NCI-H446 (cell line): ENCODE measurements at places on chromosomes 1 and 21.

DNA sequence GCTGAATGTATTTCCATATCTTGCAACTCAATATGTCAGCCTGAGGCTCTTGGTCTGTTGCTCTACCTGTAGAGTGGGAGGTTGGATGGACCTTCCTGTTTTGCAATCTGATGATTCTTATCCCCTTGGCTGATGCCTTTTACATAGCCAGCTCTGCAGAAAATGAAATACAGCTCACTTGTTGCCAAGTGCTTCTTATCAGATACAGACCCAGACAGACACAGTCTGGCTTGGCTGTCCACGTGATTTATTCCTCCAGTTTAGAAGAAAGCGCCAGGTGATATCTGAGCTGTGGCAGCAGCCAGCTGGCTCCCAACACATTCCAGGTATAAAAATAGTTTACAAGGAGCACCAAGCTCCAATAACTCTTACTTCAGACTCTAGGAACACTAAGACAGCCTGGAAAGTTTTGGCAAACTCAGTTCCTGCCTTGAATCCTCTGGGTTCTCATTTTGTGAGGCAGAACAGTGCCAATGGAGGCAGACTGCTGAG, 479.2 kb upstream of the USP24 start:
- DNase-seq, result no peak

DNA sequence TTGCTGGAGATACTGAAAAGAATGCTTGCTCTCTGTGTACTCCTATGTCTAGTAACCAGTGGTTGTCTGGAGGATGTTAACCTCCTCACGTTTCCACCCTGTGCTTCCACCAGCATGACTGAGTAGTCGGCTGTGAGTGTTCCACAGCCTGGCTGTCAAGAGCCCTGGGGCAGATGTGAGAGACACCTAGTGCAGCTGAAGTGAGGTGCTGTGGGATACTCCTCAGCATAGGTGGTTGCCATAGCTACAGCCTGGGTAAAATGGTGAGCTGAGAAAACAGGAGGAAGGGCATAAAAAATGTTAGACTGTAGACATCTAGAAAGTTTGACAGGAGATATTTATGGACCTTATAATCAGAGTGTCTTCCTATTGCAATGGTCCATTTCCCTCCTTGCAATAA, 15.8 kb downstream of the IVL start:
- DNase-seq, result no peak

DNA sequence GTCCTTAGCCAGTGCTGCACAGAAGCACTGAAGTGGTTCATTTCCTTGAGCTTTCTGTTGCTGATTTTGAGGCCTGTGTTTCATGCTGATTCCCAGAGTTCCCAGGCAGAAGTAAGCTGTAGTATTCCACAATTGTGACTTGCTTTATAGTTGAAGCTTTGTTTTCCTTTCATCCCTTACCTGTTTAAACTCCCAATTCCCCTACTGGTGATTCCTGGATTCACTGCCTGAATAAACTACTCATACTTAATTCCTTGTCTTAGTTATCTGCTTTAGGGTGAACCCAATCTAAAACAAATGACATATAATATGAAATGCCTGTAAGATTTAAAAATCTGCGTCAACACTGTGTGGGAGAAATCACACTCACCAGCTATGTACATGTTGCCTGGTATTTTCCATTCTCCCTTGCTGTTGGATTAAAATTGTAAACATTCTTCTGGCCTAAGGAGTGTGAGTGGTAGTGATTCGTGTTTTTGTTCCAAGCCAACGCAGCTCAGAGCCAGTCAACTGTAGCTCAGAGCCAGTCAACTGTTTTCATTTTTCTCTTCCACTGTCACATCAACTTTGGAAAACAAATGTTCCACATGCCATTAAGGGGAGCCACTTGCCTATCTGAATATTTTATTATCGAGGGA, 879.4 kb downstream of the MRPL39 start:
- no peak for DNase-seq

- no peak for DNase-seq
Measured at GRCh38 chr1:84584126-84584525, 9.9 kb upstream of the CTBS start.

DNA sequence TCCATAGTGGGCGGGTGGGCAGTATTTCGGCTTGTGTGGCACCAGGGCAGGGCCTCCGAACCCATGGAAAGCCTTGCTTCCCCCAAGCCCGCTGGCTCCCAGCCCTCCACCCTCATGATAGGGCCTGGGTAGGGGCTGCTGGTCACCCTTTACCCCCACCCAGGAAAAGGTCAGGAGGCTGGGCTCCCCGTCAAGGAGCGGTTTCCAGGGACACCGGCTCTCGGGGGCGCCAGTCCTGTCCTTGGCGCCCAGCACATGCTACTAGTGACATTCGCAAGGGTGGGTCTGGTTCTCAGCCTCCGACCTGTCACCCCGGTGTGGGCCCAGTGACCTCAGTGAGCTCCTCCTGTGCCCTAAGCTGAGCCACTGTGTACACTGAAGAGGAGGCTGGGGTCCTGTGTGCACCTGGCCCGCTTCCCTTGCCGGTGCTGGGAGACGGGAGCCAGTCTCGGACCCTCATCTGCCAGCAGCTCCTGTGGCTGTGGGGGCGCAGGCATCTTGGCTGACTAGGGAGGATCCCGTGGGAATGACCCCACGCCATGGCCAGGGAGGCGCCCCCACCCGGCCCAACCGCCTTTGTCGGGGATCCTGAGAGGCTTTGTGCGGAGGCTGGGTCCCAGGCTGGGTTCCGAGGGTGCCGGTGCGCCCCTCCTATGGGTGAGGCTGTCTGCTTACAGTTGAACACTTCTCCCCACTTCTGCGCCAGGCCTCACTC, 54.6 kb downstream of the SKI start:
- no peak for DNase-seq

- DNase-seq, result no peak
Measured at GRCh38 chr1:227470688-227471087, 92.7 kb upstream of the ZNF678 start.

DNA sequence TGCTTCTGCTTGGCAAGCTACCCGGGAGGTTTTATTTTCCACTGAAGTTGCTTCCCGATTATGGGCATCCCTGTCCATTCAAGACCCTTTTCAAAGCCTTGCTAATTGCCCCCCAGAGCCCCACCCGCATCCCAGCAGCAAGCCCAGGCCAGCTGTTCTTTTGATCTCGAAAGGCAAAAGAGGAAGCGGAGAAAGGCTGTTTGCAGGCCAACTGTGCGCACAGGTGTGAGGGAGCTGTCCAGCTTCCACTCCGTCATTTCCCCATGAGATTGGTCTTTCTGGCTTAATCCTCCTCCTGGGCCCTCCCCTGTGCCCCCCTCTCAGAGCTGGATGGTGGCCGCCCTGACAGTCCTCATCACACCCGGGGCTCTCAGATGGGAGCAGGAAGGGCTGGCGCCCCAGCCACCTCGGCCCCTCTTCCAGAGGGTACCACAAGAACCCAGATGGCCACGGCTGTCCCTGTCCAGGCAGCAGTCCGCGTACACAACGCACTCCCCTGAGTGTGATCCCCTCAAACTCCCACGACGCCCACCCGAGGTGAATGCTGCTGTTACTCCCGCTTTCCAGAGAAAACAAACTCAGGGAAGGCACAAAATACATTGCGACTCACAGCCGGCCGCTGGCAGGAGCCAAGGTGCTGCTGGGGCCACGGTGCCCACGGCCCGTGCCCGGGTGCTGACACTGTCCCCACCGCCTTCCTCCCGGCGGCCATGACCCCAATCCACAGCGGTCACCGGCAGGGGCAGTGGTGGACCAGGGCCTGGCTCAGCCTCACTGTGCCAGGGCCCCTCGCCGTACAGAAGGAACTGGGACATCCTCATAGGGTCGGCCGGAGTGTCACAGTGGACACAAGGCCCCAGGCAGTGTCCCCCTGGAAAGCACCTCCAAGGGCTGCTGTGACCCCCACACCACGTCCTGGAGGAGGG, 121.9 kb downstream of the CRYAA start:
- no peak for DNase-seq

DNA sequence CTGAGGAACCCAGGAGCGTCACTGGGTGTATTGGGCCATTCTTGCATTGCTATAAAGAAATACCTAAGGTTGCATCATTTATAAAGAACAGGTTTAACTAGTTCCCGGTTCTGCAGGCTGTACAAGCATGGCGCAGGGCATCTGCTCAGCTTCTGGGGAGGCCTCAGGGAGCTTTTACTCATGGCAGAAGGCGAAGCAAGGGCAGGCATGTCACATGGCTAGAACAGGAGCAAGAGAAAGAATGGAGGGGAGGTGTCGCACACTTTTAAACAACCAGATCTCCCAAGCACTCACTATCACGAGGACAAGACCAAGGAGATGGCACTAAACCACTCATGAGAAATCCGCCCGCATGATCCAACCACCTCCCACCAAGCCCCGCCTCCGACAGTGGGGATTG, 65.2 kb downstream of the PSMG1 start:
- DNase-seq, result no peak

- DNase-seq, result no peak
Measured at GRCh38 chr1:40256401-40257084, 1.5 kb upstream of the ZMPSTE24 start.

DNA sequence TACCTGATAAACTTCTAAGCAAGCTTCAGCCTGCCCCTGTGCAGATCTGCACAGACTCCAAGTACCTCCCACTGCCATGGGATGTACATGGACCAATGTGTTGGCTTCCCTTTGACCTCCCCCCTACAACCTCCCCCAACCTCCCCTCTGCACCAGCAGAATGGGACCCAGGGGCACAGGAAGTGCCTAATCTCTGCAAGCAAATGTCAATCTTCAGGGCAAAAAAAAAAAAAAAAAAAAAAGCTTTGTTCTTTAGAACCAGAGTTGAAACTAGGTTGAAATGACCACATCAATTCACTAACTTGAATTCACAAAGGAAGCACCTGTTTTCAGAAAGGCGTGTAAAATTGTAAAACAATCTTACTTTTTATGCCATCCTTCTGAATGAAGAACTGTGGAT, 53.9 kb upstream of the TIAM1 start:
- DNase-seq, result no peak

- DNase-seq, result no peak
Measured at GRCh38 chr1:33573661-33574060, 101.2 kb downstream of the ZSCAN20 start.

GRCh38 chr1:84300501-84300900, 1.0 kb upstream of the SAMD13 start:
- DNase-seq, result peak; percentile 64

GRCh38 chr1:111738436-111739193, 580 bp downstream of the INKA2 start:
- peak; percentile 83 for DNase-seq

- DNase-seq, result no peak
Measured at GRCh38 chr1:174923820-174924219, 75.9 kb upstream of the CACYBP start.

GRCh38 chr21:28086861-28087581, 905.7 kb downstream of the LTN1 start:
- DNase-seq, result no peak

GRCh38 chr1:156157506-156157905, 4.1 kb downstream of the SEMA4A start:
- no peak for DNase-seq

GRCh38 chr1:204353213-204353910, 6.4 kb downstream of the PLEKHA6 start:
- DNase-seq, result no peak

DNA sequence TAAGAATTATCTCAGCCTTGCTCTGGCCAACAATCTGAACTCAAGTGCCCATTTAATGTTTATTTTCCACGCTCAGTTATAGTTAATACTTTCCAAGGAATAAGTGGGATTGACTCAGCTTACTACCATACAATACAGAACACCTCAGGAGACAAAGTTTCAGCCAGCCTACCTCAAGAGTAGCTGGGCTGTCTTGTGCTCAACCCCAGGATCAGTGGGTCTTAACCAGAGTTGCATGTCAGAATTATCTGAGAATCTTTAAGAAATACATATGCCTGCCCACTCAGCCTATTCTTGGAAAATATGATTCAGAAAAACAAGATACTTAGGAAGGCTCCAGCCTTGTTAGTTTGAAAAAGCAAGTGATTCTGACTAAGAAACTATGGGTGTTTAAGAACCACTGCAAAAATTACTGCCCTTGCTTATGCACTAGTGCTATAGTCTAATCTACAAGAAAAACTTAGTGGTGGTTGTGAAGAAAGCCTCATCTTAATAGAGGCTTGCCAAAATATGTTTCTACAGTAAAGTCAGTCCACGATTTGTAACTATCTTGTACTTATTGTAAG, 20.4 kb downstream of the CDC7 start:
- DNase-seq, result no peak

GRCh38 chr1:81702079-81702715, 98.5 kb upstream of the ADGRL2 start:
- no peak for DNase-seq

- no peak for DNase-seq
Measured at GRCh38 chr1:228336308-228337030, 70.2 kb downstream of the TRIM11 start.

GRCh38 chr1:10271869-10272268, 61.5 kb downstream of the KIF1B start:
- DNase-seq, result peak; percentile 28

GRCh38 chr1:4010814-4011605, 110.9 kb upstream of the C1orf174 start:
- no peak for DNase-seq

DNA sequence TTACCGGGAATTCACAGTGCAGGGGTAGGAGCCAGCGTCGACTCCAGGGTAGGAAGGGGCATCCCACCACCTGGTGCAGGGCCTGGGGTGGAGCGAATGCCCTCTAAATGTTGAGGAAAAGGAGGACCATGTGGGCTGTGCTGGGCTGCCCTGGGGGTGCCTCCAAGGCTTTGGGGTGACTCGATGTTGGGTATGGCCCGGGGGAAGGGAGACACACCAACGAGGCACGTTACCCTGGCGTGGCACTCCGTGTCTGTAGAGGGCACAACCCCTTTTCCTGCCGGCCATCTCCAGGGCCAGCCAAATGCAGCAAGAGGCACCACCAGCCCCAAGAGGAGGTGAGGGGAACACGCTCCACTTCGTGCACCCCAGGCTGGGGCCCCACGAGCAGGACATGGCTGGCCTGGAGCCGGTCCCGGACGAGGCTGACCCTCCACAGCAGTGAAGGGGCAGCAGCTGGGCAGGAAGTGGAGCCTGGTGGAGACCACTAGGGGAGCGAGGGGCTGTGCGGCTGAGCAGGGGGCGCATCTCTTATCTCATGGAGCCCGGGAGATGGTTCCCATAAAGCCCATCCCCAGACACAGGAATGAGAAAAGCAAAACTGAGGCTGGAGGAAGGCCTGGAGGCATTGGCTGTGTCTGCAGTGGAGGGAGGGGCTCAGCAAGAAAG, 11.2 kb downstream of the ACTRT2 start:
- DNase-seq, result no peak

DNA sequence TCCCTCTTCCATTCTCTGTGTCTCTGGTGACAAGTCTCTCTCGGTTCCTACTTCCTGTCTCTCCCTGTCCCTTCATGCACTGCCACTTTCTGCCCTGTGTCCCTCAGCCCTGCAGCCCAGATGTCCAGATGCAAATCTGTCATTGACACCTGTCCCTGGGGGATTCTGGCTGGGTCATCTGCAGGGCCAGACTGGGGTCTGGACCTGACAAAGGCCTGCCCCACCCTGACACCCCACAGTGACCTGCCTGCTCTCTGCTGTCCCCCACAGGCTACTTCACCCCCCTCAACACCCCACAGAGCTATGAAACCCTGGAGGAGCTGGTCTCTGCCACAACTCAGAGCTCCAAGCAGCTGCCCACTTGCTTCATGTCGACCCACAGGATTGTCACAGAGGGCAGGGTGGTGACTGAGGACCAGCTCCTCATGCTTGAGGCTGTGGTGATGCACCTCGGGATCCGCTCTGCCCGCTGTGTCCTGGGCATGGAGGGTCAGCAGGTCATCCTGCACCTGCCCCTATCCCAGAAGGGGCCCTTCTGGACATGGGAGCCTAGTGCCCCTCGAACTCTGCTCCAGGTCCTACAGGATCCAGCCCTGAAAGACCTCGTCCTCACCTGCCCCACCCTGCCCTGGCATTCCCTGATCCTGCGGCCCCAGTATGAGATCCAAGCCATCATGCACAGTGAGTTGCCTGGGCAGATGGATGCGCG, 7.2 kb downstream of the THEMIS2 start:
- DNase-seq, result no peak
